ENCODE measurements at places on chromosomes 7 and 10.

DNA sequence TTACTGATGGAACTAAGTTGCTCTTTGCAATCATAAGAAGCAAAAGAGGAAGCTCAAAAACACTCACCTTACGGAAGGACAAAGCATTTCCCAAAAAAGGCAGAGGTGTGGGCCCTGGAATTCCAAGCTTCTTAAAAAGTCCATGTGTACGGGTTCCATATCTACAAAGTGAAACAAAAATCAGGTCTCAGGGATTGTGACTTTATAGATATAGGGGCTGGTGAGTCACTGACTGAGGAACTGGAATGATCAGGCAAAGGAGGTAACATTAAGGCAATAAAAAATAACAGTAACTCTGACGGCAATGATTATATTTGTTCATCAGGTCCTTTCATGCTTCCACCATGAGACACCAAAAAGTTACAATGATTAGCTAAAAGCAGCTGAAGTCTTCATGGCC lies 4.0 kb downstream of the CYP3A7 start:
- DNase-seq: no peak

- no peak for DNase-seq
Observed at GRCh38 chr10:98582363-98582762, 135.6 kb upstream of the HPS1 start.

- no peak for DNase-seq
Observed at GRCh38 chr10:10796061-10796773, 221.5 kb upstream of the CELF2 start.

DNA sequence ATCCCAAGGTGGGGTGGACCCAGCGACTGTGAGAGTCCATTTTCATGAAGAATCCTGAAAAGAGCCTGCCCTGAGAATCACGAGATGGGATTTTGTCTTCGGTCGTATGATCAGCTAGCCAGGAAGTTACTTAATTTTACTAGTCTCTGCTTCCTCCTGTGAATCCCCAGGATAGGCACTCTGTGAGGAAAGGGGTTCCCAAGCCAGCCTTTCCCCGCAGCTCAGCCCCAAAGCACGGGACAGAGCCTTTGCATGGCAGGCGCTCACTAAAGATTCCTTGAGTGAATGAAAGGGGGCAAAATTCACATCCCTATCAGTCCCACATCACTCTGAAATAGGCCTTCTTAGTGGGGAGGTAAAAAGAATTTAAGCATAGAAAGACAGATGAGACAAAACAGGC lies 219.6 kb downstream of the ADARB2 start:
- no peak for DNase-seq

DNA sequence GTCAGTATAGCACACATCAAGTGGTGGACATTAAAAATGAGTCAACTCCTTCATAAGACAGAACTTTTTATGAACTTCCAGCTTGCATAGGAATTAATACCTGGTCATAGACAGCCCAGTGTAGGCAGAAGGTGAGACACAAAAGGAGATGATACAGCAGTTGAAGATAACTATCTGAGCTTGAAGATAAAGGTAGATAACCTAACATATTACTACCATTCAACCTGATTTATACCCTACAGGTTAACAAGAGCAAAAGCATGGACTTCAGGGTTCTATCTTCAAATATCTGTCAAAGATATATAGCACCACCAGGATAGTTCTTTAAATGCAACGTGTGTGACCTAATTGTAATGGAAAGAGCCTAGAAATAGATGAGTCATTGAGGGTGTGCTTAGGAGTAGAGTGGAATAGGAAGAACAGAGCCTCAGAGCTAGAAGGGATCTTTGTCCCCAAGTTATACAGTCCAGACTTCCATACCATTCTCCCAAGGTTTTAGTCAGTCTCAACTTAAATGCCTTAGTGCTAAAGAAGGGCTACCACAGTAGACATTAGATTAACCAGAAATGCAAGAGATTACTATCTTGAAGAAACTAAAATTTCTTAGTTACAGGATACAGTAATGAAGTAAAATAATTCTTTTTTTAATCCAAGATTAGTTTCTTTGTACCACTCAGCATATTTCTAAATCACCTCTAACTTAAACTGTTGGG lies 9.2 kb downstream of the ZNF800 start:
- DNase-seq: no peak

DNA sequence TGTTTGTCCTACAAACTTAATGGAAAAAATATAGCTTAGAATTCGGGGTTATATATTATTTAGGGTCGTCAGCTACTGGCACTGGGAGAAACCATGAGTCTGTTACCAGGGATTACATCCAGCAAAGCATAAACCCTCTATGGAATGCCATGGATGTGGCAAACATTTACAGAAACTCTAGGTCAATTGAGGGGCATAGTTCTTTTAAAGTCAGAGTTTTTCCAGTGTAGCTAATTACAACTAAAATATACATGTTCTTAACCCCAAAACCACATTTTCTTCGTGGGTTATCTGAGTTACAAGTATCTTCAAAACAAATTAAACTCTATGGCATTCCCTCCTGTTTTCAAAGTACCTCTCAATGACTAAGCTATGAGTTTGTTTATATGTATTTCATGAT lies 99.3 kb upstream of the THSD7A start:
- DNase-seq: no peak

DNA sequence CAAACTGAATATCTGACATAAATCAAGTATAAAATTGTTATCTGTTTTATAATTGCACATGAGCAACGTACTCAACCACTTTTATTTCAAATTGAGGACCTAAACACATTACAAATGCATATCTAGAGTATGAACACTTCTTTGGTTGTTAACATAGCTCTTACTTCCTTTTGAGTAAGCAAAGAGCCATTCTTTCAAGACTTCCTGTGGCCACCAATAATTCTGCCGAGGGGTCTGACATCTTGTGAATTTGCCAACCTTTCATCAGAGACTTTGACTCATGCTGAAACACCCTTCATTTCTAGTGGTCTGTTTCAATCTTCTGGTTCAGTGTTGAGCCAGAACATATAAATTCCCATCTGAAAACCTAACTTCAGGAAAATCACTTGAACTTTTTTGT lies 59.4 kb downstream of the CDK14 start:
- no peak for DNase-seq

DNA sequence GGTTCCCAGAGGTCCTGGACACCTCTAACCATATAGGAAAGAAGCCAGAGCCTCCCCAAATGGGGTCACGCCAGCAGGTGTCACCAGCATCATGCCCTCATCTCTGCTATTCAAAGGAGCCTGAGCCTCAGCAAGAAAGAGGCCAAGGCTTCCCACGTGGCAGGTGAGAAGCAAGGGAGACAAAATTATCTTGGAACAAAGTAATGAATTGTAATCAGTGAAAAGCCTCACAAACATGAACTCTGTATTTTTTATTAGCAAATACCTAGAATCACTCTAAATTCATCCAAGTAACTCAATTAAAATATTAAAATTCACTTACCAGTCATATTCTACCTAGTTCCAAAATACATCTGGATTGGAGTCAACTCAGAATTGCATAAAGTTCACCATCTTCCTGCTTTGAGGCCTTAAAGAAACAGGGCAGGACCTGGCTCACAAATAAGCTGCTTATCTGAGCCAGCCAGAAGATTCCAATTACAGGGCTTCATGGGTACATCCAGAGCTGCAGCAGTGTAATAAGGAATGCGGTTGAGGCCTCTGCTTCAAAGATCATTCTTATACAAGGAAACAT lies 68.7 kb downstream of the SGMS1 start:
- DNase-seq: no peak

DNA sequence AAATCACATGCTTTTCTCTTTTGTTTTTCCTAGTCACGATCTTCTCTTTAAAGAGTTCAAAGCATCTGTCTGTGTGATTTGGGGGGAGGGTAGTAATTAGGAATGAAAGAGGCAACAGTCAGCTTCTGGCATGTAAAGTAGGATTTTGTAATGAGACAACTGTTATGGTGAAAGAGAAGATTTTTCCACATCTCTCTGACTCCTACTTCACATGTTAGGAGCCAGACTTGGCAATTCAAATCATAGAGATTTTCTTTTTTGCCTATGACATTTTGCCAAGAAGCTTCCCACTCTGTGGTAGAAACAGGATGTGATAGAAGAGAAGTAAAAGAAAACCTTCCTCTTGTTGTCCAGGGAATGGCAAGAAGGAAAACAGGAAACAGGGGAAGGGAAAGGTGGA lies 38.3 kb upstream of the KLHL7 start:
- no peak for DNase-seq

DNA sequence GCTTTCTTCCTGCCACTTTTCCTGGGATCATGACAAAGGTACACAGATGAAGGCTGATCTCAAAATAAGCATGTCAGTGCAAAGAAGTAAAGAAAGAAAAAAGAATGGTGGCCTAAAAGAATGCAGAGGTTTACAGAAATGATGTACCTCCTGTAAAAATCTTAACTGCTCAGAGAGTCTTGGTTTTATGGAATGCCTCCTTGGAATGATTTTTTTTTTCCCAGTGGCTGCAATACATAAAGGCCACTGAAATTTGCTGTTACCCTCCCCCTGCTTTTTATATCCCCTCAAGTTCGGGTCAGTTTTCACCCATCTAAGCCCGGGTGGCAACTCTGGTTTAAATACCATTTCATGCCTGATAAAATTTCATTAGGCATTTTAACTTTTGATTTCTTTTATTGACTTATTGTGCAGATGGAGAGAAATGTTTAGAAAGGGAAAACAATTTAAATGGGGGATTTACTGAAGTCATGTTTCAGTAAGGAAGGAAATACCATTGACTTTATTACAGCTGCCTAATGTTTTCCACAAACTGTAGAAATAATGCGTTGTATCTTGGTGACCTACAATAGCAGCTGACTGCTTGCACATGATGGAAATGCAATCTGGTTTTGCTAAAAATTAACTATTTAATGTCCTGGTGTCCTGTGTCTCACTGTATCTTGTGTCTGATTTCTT lies 102.5 kb downstream of the SAMD9 start:
- no peak for DNase-seq

DNA sequence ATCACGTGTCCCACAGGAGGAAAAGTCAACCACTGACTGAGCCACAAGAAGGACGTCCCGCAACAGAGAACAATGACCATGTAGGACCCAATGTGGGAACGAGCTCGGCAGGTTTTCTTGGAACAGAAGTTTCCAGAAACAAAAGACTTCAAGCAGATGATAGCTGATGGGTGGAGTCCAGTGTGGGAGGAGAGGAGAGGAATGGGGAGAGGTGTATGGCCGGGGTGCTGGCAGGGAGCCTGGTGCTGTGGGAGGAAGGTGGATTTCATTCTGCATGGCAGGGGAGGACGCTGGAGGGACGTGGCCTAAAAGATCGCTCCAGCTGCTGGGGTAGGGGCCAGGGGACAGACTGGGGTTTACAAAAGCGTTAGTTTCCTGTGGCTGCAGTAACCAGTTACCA lies 48.5 kb upstream of the LMTK2 start:
- DNase-seq: no peak

DNA sequence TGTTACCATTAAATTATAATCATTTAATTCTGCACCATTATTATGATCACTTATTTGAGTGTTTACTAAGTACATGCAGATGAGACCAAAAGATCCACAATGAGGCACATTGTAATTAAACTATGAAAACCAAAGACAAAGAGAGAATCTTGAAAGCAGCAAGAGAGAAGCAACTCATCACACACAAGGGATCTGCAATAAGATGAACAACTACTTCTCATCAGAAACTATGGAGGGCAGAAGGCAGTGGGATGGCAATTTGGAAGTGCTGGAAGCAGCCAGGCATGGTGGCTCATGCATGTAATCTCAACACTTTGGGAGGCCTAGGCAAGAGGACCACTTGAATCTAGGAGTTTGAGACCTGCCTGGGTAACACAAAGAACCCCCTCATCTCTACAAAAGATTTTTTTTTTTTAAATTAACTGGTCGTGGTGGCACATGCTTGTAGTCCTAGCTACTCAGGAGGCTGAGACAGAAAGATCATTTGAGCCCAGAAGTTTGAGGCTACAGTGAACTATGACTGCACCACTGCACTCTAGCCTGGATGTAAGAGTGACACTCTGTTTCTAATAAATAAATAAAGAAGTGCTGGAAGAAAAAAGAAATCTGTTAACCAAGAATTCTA lies 47.7 kb downstream of the CDK6 start:
- DNase-seq: no peak

DNA sequence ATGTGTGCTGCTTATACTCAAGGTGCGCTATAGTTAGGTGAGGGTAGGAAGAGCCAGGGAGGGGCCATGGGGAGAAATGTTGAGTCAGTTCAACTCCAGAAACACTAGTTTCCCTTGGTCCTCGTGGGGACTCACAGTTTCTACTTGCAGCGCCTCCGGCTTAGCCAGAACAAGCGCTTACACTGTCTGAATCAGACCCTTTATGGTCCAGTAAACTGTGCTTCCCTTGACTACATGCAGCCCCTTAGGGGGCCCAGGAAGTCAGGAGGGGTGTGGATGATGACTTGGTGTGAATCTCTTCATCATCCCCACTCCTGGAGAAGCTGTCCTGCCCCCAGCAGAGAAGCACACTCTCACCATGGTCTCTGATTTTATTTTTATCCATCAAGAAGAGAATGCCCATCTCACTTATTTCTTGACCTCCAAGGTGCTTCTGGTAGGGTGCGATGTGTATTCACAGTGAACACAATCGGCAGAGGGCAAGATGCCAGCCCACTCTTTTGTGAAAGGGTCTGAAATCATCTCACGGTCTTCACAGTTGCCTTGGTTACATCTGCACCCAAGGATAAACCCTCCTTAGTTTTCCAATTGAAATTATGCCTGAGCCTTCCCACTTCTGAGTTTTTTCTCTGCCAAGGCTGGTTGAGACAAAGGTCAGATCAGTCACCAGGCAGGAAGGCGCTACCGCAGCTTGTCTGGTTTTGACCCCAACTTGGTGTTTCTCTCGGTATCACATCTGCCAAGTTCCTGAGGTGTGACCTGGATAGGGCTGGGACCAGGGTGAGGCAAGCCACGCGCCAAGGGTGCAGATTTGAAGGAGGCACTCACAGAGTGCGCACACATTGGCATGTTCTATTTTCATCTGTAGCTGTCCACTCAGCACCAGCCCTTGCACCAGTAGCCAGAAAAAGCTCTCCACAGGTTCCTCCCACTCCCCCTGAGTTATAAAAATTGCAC lies 62.7 kb upstream of the LRRC4 start:
- DNase-seq: no peak

DNA sequence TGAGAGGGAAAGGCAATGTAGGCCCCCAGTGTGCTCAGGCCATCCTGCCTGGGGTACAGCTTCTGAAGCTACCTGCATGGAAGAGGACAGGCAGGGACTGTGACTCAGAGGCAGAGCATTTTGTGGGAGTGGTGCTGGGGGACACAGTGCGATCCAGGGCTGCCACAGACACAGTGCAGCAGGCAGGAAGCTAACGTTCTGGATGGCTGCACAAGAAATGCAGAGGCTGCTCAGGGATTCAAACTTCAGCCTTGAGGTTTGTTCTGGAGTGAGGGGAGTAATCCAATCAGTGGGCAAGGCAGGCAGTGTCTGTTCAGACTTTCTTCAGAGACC lies 648.0 kb upstream of the IGFBP3 start:
- DNase-seq: no peak

GRCh38 chr10:64142395-64142794 lies 621.2 kb downstream of the REEP3 start:
- DNase-seq: no peak

- DNase-seq: no peak
Observed at GRCh38 chr7:101964680-101965452, 147.4 kb downstream of the CUX1 start.

- DNase-seq: no peak
Observed at GRCh38 chr7:101465576-101466196, 103.0 kb downstream of the COL26A1 start.

GRCh38 chr7:26451997-26452396 lies 160.3 kb downstream of the SNX10 start:
- no peak for DNase-seq

GRCh38 chr7:69060516-69060915 lies 537.8 kb upstream of the AUTS2 start:
- no peak for DNase-seq
